H1 (cell line): ENCODE measurements at places on chromosomes 7 and 10. TPM values are rescaled to one million over a fixed set of nuclear protein-coding genes. Genes with fewer than 3 reads are reported as not detected.

GRCh38 chr10:71131096-71131495, 81.3 kb upstream of the UNC5B start:
- no peaks in the 10 kb centered on the region for H3K4me1 ChIP-seq
- no peaks in the 10 kb centered on the region for H3K27me3 ChIP-seq
- H3K36me3 ChIP-seq = no peaks in the 10 kb centered on the region
- no peak overlapping the region for H3K4me3 ChIP-seq
- no peak for DNase-seq

- DNase-seq = no peak
- peaks cover 5% of the 10 kb centered on the region for H3K4me1 ChIP-seq
- H3K27ac ChIP-seq = no peak overlapping the region
Measured at GRCh38 chr10:100528123-100528886, 1.4 kb downstream of the NDUFB8 start.

- DNase-seq = no peak
- H3K27me3 ChIP-seq = no peaks in the 10 kb centered on the region
- H3K36me3 ChIP-seq = no peaks in the 10 kb centered on the region
- H3K4me3 ChIP-seq = no peak overlapping the region
- H3K4me1 ChIP-seq = no peaks in the 10 kb centered on the region
Measured at GRCh38 chr10:28715757-28716156, 38.4 kb downstream of the BAMBI start.

DNA sequence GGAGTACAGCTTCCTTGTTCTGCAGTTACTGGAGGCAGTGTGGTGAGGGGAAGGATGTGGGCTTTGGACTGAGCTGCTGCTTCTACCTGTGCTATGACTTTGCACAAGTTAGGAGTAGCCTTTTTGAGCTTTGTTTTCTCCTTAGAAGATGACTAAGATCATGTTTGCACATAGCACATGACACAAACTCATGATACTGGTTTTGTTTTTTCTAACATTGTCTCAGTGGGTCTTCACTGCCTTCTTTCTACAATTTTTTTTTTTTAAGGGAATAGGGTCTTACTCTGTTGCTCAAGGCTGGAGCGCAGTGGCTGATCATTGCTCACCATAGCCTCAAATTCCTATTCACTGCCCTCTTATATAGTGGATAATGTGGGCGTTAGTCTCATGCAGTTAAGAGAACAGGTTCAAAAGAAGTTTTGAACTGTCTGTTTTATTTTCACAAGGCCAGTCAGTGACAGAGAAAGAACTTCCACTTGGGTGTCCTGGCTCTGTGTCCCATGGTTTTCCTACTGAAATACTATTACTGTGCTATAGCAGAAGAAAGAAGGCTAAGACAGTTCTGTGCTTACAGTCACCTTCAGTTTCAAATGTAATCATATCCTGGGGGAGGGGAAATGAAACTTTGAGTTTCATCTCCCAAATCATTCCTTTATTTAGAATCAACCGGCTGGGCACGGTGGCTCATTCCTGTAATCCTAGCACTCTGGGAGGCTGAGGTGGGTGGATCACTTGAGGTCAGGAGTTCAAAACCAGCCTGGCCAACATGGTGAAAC, 72.0 kb downstream of the KAT6B start:
- no peak for DNase-seq
- H3K4me1 ChIP-seq = no peaks in the 10 kb centered on the region
- no peak overlapping the region for H3K4me3 ChIP-seq
- H3K27me3 ChIP-seq = no peaks in the 10 kb centered on the region

- DNase-seq = no peak
- no peaks in the 10 kb centered on the region for H3K36me3 ChIP-seq
- H3K4me1 ChIP-seq = no peaks in the 10 kb centered on the region
- H3K27ac ChIP-seq = no peak overlapping the region; the same call in 1 of the 2 replicates
Measured at GRCh38 chr7:6242561-6242960, 29.9 kb downstream of the CYTH3 start.

- no peak overlapping the region for H3K4me3 ChIP-seq
- no peaks in the 10 kb centered on the region for H3K27me3 ChIP-seq
- H3K4me1 ChIP-seq = no peaks in the 10 kb centered on the region
- H3K36me3 ChIP-seq = no peaks in the 10 kb centered on the region
- DNase-seq = no peak
- H3K27ac ChIP-seq = no peak overlapping the region
Measured at GRCh38 chr7:74153736-74154135, 20.4 kb upstream of the EIF4H start.

RAMP3 gene
- total RNA-seq = 0.88 and 0.92 TPM in 2 replicates

NPFFR1 gene
- 0.06 TPM in 1 of 2 replicates, not detected in the other for total RNA-seq

ASB10 gene
- total RNA-seq = not detected in 2 replicates
